Esophagus mucosa (tissue), 1 donor: ENCODE measurements at places on chromosomes 2 and 18. TPM values are rescaled to one million over a fixed set of nuclear protein-coding genes. Genes with fewer than 3 reads are reported as not detected.

The TCF23 gene
- not detected for total RNA-seq

- ATAC-seq = peak; percentile 48
Measured at GRCh38 chr18:11994336-11994702, 13.0 kb downstream of the IMPA2 start.

The TTN gene
- total RNA-seq = 1.5 TPM

The ATG16L1 gene
- 13.9 TPM for total RNA-seq

The CHRNG gene
- total RNA-seq = not detected

DNA sequence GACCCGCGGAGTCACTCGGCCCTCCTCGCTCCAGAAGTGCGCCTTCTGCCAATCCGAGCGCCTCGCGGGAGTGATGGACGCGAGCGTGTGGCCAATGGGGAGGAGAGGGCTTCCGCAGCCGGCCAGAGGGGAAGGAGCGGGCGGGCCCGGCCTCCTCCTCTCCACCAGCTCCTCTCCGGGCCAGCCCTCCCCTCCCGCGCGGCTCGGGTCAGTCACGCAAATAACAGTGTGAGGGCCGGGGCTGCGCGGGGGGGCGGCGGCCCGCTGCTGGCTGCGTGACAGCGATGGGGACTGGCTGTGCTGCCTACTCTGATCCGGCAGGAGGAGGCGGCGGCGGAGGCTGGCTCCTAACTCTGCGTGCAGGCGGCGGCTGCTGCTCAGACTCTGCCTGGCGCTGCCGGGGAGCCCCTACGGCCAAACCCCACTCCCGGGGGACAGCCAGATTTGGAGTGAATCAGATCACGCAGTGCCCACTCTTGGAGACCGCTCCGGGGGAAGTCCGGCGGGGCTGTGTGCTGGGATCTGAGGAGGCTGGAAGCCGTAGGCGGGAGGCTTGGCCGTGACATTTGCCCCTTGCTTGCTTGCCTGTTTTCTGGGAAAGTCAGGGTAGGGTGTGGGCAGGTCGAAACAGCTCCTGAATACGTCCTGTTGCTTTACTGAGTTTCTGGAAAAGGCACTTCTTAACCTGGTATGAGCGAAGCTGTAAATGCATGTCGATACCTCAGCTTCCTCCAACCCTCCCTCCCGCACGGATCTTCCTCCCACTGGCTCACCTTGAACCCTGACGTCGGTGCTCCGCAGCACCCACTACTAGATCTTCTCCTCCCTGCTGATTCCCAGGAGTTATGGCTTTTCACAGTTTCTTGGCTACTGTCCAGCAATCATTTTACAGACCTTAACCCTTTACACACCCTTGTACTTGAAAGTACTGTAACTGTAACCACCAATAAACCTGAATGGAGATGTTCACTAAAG is 97.9 kb upstream of the SERTAD2 start:
- peak; percentile 87 for ATAC-seq

DNA sequence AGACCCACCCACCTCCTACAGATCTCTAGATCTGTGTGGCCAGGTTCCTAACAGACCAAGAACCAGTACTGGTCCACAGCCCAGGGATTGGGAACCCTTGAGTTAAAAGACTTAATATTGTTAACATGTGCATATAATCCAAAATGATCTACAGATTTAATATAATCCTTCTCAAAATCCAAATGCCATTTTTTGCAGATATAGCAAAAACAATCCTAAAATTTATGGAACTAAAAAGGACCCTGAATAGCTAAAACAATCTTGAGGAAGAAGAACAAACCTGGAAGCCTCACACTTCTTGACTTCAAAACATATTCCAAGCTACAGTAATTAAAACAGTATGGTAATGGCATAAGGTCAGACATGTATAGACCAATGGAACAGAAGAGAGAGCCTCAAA is 206.9 kb upstream of the SIX2 start:
- no peak for ATAC-seq

The CFC1 gene
- not detected for total RNA-seq

GRCh38 chr2:223076573-223076972 is 24.6 kb downstream of the KCNE4 start:
- ATAC-seq = no peak

DNA sequence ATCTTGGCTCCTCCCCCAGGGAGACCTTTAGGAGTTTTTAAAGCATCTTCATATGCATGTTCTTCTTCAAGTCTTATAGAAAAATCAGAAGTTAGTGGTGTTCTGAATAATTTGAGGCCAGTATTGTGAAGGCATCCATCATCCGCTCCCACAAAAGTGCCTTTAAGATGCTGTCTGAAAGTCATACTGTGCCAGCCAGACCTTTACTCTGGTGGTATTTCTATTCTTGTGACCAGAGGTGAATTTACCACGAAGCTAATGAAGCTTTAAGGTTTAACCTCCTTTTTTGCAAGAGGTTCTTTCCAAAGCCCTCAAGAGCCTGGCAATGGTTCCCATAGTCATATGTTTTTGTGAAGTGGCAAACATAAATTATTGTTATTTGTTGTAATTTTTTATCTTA is 54.3 kb downstream of the SLC40A1 start:
- no peak for ATAC-seq

GRCh38 chr2:171541202-171541887 is 19.1 kb downstream of the CYBRD1 start:
- ATAC-seq = no peak

DNA sequence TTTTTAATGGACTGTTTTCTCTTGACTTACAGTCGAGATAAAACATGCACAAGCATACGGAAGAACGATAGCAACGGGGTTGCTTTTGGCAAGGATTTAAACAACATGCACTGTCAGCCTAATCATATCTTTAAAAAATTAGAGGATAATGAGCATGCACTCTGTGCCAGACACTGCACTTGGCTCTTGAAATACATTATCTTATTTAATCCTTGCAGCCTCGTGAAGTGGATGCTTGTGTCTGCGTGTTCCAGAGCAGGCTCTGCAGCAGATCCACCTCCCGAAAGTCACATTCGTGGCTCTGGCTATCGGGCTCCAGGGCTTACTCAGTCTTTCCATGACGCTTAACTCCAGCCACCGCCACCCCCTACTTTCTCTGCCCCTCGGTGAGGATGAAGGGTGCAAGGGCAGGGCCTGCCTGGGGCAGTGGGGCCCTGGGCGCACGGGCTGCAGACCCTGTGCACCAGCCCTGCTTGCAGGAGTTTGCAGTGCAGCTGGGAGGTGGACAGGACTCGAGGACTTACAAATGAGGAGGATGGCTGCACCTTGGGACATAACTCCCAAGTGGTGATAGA is 61.7 kb downstream of the ACKR3 start:
- no peak for ATAC-seq

DNA sequence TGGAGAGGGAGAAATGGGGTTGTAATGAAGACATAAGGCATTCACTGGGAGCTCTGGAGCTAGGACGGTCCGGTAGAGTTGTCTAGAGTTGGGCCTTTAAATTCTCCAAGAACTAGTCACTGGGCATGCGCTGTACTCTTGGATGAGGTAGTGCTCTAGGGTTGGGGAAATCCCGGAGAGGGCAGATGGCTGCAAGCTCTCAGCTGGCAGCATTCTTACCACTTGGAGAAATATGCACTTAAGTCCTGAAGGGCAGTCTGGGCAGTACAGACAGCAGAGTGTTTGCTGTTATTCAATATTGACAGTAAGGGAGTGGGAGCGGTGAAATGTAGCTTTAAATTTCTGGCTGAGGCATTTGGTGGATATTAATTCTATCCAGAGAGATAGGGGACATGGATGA is 214.6 kb downstream of the RDH14 start:
- ATAC-seq = peak; percentile 47

- ATAC-seq = no peak
Measured at GRCh38 chr2:150491430-150491829, 4.0 kb upstream of the RND3 start.

GRCh38 chr2:38097988-38098385 is 22.0 kb upstream of the CYP1B1 start:
- ATAC-seq = no peak

The SLC4A5 gene
- total RNA-seq = 0.56 TPM

- ATAC-seq = peak; percentile 78
Measured at GRCh38 chr2:70094978-70095719, 7.9 kb downstream of the PCBP1 start.

DNA sequence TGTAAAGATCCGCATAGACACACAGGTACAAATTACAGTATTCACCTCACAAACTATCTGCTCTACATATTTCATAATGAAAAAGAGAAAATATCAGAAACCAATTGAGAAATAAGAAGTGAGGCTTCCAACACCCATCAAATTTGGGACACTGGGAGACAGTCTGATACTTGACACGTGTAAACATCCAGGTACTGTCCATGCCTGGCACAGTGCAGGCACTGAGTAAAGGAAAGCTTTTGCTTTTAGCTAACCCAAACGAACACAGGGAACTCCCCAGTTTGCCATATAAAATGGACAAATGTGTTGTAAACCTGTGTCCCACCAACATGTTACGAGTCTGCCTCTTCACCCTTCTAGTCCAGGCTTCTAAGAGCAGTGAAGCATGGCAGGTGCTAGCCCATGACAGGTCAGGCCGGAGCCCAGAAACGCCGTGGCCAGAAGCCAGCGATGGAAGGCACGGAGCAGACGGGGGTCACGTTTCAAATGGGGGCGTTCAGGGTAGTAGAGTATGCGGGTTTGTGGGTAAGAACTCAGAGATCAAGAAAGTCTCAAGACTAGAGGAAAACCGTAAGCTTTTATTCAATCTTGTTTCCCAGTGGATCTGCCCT is 27.0 kb downstream of the CDH2 start:
- no peak for ATAC-seq

DNA sequence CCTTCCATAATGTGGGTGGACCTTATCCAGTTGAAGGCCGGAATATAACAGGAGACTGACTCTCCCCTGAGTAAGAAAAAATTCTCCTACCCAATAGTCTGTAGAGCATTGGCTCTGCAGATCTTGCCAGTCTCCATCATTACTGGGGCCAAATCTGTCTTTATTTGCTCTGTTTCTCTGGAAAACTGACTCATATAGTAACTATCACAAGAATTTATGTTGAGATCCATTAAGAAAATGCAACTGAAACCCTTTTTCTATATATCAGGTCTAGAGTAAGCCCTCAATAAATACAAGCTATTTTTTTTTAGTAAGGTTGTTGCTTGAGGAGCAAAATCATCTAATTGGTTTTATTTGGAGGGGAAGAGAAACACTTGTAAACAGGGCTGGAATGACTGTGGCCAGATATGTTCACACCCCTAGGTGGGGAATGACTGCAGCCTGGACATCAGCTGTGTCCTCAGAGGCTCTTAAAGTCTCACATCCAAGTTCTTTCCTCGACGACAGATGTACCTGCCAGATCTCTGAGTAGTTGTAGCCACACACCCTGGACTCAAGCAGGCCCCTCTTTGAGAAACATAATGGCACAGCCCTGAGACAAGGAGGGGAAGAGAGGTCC is 339.7 kb downstream of the TNS1 start:
- ATAC-seq = no peak

The MYO7B gene
- total RNA-seq = 0.04 TPM

DNA sequence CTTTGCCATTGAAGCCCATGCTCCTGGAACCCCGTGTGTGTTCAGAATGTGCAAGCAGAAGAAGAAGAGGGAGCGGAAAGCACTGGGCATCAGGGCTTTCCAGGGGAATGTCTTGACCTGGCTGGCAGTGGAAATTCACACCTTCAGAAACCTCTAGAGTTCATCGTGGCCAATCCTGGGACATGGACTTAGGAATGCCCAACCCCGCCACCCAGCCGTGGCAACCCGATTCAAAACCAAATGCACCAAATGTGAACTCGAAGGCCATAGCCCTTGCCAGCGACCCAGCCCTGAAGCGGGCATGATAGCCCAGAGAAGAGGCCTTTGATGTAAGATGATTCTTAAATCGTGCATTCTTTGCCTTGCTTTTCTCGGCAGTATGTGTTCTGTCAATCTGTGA is 69.4 kb downstream of the ADI1 start:
- ATAC-seq = no peak

The COBLL1 gene
- total RNA-seq = 92.0 TPM

The LDLRAD4 gene
- 3.0 TPM for total RNA-seq

The LIMS4 gene
- 0.20 TPM for total RNA-seq

The RAB27B gene
- total RNA-seq = 35.3 TPM

GRCh38 chr2:1730015-1730927 is 14.0 kb downstream of the PXDN start:
- peak; percentile 39 for ATAC-seq

- no peak for ATAC-seq
Measured at GRCh38 chr2:98773169-98773568, 42.2 kb upstream of the MGAT4A start.

The UGT1A3 gene
- total RNA-seq = 0.28 TPM

DNA sequence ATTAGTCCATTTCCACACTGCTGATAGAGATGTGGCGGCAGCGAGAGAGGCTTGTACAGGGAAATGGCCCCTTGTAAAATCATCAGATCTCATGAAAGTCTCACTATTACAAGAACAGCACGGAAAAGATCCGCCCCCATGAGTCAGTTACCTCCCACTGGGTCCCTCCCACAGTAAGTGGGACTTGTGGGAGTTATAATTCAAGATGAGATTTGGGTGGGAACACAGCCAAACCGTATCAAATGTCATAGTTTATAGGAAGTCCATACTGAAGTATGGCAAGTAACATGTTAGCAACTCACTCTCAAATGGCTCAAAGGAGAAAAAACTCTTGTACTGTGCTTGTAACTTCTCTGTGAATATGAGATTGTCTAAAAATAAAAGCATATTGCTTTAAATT is 56.1 kb downstream of the FARP2 start:
- no peak for ATAC-seq

DNA sequence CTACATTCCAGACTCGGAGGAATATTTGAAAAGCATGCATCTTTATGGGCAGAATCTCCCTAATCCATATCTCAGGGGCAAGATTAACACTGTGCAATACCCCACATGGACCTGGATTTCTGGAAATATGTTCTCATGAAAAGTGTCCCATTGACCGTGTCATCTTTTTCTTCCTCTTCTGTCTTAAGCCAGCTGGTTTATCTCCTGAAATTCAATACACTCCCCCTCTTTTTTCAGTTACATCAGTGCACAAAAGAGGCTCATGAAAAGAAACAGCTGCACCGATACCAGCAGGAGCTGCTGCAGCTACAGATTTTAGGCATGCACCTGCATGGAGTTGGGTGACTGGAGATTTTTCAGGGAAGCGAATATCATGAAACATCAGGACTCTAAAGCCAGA is 117.2 kb downstream of the SLC4A3 start:
- ATAC-seq = no peak

GRCh38 chr2:38190542-38191218 is 114.7 kb upstream of the CYP1B1 start:
- ATAC-seq = no peak

DNA sequence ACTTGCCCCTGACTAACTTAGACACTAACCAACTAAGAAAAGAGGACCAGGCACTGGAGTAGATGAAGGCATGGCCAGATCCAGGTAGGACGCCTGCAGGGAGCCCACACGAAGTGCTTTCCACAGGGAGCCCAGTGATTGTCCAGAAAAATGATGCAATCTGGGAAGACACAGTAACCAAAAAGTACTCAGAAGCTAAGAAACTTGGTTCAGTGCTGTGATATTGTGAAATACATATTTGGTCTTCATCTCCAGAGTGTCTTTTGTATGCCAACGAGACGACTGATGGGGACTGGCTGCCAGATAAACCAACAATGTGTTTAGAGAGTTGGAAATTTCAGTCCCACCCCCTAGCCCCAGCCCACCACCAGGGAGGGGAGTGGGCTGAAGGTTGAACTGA is 135.0 kb downstream of the SP3 start:
- no peak for ATAC-seq
